ENCODE measurements at places on chromosomes 2 and 18. TPM values are rescaled to one million over a fixed set of nuclear protein-coding genes. Genes with fewer than 3 reads are reported as not detected.

Gene DSG1
- total RNA-seq, result 0.09 TPM

Gene DRC1
- not detected for total RNA-seq

Gene MROH2A
- total RNA-seq, result not detected

Gene TTL
- 53.5 TPM for total RNA-seq

Gene RAB6C
- total RNA-seq, result not detected

Gene SIGLEC15
- not detected for total RNA-seq

Gene STARD7
- total RNA-seq, result 192 TPM

Gene C2orf78
- total RNA-seq, result 0.22 TPM

Gene ANKRD30B
- total RNA-seq, result not detected

Gene ASB18
- not detected for total RNA-seq

Gene MYCN
- not detected for total RNA-seq

Gene NOL4
- total RNA-seq, result not detected

Gene ANKRD29
- not detected for total RNA-seq

Gene ANKRD36B
- total RNA-seq, result 12.3 TPM

Gene ALK
- total RNA-seq, result not detected

Gene POTEC
- not detected for total RNA-seq

Gene CCL20
- total RNA-seq, result not detected

Gene PCARE
- not detected for total RNA-seq

Gene ABCG8
- total RNA-seq, result not detected

Gene UGT1A9
- total RNA-seq, result not detected

Gene LRP1B
- not detected for total RNA-seq

Gene REG1B
- total RNA-seq, result 2.3 TPM

Gene CIDEA
- not detected for total RNA-seq

Gene ELOA2
- total RNA-seq, result not detected

Gene DLGAP1
- 0.20 TPM for total RNA-seq

Gene IL1B
- total RNA-seq, result not detected

Gene TMEM37
- total RNA-seq, result 0.49 TPM

Gene CD302
- 0.07 TPM for total RNA-seq

Gene RFX8
- total RNA-seq, result not detected

Gene CNDP1
- total RNA-seq, result not detected

Gene FBXO41
- total RNA-seq, result 7.7 TPM

Gene CD226
- 2.0 TPM for total RNA-seq

Gene KCNE4
- not detected for total RNA-seq

Gene BABAM2
- 23.9 TPM for total RNA-seq

Gene STARD6
- total RNA-seq, result not detected

Gene RIT2
- not detected for total RNA-seq
